ENCODE measurements at places on chromosomes 1 and 21.
A peak's percentile ranks its signal among the peaks of the same experiment; 100 is the strongest.

DNA sequence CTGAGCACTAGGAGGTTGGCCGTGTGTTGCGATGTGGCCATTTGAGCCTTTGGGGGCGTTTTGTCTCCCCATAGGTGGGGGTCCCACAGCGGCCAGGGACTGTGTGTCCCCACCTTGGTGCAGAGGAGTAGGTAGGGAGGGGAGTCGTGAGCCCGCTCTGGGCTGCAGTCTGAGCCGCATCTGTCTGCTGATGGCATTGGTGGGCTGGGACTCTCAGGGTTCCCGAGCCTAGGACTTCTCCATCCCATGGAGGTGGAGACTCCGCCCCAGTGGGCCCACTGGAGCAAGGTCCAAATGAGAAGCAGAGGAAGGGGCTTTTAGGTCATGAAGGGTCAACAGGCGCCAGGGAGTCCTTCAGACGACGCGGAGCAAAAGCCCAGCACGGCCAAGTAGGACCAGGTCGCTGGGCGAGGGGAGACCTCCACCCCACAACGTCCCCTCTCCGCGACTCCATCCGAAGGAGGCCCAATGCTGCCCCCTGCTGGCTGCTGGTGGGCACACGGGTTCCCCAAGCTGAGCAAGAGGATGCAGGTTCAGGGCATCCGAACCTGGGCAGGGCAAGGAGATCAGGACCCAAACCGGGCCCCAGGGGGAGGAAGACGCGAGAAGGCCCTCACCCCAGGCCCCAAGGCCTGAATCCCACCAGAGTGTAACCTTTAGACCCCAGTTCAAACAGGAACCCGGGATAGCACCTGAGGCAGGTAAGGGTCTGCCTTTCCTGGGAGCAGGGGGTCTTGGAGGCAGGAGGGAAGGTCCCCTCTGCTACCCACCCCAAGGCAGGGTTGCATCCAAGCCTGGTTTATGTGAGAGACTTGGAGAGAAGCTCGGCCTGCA is 14.9 kb downstream of the TTC34 start:
- peak; percentile 74 for DNase-seq

GRCh38 chr1:116879478-116880133 is 30.1 kb upstream of the PTGFRN start:
- no peak for DNase-seq

DNA sequence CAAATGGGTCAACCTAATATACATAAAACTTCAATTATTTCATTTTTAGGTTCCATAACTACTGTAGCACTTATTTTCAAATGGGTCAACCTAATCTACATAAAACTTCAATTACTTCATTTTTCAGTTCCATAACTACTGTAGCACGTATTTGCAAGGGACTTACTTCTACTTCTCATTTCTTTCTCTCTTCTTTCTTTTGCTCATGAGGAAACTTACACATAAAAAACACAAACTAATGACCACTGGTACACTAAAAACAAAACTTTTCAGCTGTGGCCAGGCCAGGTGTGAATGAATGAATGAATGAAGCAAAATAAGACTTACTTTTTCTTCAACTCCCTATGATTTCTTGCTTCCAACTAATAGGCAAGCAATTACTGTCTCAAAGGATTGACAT is 11.7 kb downstream of the SYDE2 start:
- DNase-seq = no peak

- no peak for DNase-seq
Observed at GRCh38 chr1:208248991-208249696, 5.0 kb upstream of the PLXNA2 start.

DNA sequence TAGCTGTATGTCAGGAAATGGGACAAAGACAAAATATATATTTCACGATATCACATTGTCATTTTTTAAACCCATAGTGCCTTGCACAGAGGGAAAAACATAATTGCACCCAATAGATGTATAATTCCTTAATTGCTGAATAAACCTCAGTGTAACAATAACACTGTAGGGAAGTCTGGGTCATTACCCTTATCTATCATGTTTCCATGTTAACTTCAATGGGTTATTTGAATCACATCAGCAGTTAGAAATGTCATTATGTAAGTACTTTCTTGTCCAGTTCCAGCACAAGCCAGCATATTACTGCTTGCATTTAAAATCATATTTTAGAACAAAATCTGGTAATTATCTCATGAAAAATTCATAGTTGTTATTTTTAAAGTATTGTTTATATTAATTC is 222.7 kb downstream of the HMCN1 start:
- DNase-seq = no peak

GRCh38 chr1:199684686-199685273 is 342.7 kb upstream of the NR5A2 start:
- DNase-seq = peak; percentile 13

- no peak for DNase-seq
Observed at GRCh38 chr21:40146216-40146837, 279.1 kb downstream of the PCP4 start.

DNA sequence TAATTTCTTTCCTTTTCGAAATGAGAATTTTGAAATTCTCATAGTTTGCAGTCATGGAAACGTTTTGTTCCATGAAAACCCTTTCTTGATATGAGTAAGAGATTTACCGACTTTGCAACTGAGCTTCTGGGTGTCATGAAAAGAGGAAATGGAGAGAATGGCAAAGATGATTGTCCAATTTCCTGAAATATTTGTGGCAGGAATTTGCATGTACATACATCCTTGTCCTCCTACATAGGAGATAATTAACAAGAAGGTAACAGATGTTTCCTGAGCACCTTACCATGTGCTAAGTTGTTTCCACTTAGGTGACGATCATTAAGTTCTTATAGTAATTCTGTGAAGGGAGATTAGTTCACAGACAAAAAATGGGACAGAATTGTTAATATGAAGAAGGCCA is 170.7 kb downstream of the NEGR1 start:
- no peak for DNase-seq

DNA sequence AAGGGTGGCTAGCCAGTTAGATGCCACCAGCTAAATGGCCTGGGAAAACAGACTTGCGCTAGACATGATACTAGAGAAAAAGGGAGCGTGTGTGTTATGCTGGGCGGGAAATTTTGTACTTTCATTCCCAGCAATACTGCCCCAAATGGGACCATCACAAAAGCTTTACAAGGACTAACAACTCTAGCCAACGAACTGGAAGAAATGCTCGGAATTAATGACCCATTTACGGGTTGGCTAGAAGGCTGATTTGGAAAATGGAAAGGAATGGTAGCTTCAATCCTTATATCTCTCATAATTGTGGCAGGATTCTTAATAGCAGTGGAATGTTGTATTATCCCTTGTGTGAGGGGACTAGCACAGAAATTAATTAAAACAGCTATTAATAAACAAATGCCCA is 27.9 kb upstream of the ZNF496 start:
- DNase-seq = no peak

GRCh38 chr1:151259351-151259750 is 4.8 kb downstream of the PSMD4 start:
- DNase-seq = no peak

GRCh38 chr1:91575909-91576519 is 75.4 kb downstream of the CDC7 start:
- no peak for DNase-seq

DNA sequence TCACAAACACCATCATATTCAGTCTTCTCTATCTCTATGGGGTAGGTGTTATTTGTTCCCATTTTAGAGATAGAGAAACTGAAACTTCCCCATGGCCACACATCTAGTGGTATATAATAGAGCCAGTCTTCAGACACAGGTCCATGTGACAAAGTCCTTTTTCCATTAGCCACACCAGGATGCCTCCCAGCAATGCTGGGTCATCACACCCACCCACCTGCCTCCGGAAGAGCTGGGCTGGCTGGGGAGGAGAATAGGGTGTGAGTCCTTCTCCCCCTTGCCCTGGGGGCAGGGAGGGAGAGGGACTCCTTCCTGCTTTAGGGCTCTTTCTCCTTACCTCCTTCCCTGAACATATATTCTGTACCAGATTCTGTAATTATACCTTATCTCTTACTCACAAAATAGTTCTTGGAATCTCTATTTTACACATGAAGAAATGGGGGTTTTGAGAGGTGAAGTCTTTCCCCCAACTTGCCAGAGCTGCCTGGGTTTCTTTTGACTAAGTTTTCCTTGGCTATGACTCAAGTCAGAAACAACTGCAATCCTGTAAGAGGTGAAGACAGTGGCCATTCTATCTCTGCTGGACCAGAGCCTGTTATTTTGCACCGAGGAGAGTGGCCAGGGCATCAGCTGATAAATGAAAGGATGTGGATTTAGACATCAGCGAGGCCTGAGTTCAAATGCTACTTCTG is 30.0 kb downstream of the SOX13 start:
- peak; percentile 38 for DNase-seq

DNA sequence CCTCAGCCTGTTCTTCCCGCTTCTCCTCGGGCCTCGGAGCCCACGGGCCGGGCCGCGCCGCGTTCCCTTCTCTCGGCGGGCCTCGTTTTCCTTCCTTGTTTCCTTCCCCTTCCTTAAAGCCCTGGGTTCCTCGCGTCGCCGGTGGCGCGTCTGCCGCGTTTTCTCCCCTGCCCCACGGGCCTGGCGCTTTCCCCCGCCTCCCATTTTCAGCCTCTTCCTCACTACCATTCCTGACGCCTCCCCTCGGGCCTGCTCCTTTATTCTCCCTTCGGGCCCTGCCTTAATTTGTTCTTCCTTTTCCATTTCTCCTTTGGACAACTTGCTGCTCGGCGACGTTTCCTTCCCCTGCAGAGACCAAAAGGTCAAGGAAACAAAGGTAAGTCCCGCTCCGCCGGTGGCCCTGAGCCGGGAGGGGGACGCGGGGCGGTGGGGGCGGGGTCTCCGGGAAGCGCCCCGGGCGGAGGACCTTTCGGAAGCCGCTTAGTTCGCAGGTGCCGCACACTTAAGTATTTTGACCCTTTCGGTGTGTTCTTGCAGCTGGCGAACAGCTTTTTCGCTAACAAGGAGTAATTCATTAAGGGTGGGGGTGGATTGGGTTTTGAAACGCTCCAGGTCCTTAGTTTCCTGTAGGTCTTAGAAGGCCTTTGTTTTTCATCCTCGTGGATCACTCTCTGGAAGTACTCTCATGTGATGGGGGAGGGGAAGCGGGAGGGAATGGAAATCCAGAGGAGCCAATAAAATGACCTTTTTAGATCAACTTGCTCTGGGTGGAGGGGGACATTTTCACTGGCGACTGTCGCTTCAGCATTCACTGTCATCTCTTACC is 780 bp downstream of the YTHDF2 start:
- peak; percentile 62 for DNase-seq

GRCh38 chr1:153610334-153610733 is 2.6 kb downstream of the S100A16 start:
- DNase-seq = no peak

- no peak for DNase-seq
Observed at GRCh38 chr1:82346141-82346540, 545.4 kb downstream of the ADGRL2 start.

GRCh38 chr21:41681348-41681801 is 85.5 kb downstream of the RIPK4 start:
- no peak for DNase-seq

- peak; percentile 52 for DNase-seq
Observed at GRCh38 chr21:43884012-43884860, 19.2 kb downstream of the AGPAT3 start.

- no peak for DNase-seq
Observed at GRCh38 chr1:117188170-117188815, 22.4 kb downstream of the VTCN1 start.

DNA sequence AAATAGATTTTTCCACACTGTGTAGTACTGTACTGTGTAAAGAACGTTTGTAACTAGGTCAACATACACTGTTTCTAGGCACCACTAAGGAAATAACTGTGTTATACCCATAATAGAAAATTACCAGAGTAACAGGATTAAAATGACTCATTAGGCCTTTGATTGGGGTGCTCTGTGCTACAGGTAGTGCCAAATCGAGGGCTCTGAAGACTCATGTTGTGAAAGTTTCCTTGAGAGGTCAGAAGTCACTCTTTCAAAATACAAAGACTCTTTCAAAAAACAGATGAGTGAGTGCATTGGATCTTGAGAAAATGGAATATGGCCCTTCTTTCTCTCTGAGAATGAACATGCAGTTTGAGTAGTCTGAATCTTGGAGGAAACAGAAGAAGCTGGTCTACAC is 143.0 kb downstream of the MRPL39 start:
- DNase-seq = peak; percentile 38

GRCh38 chr1:50704126-50704525 is 255.9 kb downstream of the FAF1 start:
- no peak for DNase-seq

GRCh38 chr1:213887842-213888241 is 99.9 kb upstream of the PROX1 start:
- DNase-seq = no peak

DNA sequence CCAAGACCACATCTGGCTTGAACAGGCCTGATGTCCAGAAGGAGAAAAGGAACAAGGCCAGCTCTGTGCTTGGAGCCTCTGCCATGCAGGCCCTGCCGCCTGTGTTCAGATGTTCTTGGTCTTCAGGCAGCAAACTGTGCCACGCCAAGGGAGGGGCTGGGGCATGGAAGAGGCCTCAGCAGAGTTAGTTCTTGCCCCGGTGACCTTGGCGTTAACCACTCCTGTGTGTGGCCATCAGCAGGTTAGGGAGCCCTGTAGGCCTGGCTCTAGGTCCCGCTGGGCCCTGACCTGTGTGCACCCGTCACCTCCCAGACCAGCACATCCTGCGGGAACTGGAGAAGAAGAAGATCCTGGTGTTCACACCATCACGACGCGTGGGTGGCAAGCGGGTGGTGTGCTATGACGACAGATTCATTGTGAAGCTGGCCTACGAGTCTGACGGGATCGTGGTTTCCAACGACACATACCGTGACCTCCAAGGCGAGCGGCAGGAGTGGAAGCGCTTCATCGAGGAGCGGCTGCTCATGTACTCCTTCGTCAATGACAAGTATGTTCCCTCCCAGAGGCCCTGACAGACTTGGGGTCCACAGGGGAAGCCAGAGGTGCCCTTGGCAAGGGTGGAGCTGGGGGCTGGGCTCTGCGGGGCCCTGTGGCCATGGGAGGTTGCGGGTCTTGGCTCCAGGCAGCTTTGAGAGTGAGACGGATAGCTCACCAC is 7.1 kb downstream of the ZC3H12A start:
- DNase-seq = peak; percentile 79

- DNase-seq = no peak
Observed at GRCh38 chr1:164137273-164137925, 421.6 kb upstream of the PBX1 start.

DNA sequence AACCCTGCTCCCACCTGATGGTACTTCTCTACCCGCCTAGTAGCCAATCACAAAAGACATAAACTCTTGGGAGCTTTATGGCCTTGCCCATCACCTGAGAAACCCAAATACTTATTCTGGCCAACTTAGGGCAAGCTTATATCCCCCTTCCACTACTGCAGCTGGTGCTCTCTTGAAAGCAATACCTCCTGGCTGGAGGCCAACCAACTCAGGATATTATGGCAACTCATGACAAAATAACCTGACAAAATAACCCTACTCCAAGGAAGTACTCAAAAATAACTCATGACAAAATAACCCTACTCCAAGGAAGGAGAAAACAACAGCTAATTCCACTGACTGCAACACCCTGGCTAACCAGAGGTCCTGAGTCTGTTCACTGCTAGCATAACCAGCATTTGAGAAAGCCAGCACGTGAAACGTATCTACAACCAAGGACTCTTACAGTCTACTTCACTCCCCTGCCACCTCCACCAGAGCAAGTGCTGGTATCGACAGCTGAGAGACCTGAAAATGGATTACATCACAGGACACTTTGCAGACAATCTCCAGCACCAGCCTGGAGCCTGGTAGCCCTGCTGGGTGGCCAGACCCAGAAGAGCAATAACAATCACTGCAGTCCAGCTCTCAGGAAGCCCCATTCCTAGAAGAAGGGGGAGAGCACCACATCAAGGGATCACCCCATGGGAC is 179.9 kb downstream of the COL24A1 start:
- no peak for DNase-seq

Data from activated CD4-positive, alpha-beta memory T cell treated with anti-CD3 and anti-CD28 coated beads for 36 hours (primary cell).